CD4-positive, alpha-beta memory T cell (primary cell): ENCODE measurements at places on chromosomes 13 and 19.

DNA sequence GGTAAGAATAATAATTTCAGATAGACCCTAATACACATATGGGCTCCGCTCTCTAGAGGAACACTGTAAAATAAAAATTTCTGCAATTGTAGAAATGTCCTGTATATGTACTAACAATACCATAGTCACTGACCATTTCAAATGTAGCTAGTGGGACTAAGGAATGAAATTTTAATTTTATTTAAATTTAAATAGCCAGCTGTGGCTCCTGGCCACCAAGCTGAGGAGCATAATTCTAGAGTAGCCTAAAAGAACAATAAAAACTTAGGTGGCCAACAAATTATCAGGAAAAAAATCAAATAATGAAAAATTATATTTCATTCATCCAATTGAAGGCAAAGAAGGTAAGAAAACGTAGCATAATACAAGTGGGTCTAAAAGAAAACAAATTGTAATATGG, 240.9 kb upstream of the MIR17HG start:
- DNase-seq = no peak

DNA sequence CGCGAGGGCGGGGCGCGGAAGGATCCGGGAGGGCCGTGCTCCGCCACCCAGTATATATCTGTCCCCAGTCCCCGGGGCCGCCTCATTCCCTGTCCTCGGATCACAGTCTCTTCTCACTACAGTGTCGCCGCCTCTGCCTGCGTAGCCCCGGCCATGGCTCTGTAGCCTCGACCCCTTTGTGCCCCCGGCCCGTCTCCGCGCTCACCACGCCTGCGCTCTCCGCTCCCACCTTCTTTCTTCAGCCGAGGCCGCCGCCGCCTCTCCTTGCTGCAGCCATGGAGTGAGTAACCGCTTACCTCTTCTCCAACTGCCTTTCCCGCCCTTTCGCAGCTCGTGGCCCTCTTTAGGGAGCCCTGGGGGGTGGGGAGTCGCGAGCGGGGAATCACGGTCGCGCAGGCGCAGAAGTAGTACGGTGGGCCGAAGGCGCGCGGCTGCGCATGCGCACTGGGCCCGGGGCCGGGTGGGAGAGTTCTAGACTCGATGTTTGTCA, at the start of the genes ATF5 and NUP62:
Gene ATF5, plus strand, starts transcription at position 85 of the 490 bp plus-strand sequence. CDS start 1,646 bp downstream, outside the sequence.
Gene NUP62, minus strand, starts transcription at position 384 of the 490 bp plus-strand sequence. CDS start 19,697 bp downstream, outside the sequence.
- DNase-seq = peak; percentile 95

GRCh38 chr19:28289295-28290063, 923.5 kb downstream of the UQCRFS1 start:
- DNase-seq = no peak

GRCh38 chr19:53254411-53255341, at the start of gene ZNF677:
ZNF677 (minus strand) TSS chr19:53254873; CDS start chr19:53251550, 3,323 bp downstream.
- DNase-seq = peak; percentile 77

DNA sequence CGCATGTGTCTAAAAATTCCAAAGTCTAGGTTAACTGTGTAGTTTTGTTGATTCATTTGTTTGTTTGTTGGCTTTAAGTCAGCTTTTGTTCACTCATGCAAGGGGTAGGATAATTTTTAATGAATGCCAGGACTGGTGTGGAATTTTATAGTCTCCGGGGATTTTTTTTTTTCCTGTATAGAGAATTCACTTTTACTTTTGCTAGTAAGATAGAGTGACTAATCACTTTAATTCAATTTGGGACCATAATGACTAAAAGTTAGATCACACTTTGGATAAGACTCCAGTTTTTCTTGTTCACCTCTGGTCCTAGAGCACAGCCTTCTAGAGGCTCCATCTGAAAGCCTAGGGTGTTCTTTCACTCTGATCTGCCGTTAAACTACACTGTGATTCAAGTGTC, 1690.0 kb downstream of the PCDH9 start:
- DNase-seq = no peak

GRCh38 chr19:8050274-8051096, 2.1 kb upstream of the CCL25 start:
- peak; percentile 78 for DNase-seq

GRCh38 chr19:56085571-56086275, 35.4 kb downstream of the ZNF787 start:
- no peak for DNase-seq

DNA sequence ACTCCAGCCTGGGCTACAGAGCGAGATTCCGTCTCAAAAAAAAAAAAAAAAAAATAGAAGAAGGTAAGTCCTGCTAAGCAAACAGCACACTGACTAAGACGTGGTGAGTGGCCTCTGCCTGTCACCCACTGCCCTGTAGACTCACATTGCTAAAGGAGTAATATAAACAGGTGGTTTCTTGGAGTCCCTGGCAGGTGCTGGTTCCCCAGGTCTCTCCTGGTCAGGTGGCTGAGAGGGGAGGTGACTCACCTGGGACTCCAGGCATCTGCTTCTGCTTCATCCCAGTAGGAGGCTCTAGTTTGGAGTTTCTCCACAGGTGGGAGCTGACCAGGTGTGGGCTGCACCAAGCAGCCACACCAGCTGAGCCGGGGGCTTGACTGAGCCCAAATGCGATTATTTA, at the start of gene OR10H1:
Gene OR10H1, minus strand, starts transcription at position 359 of the 400 bp plus-strand sequence. CDS start 7,627 bp downstream, outside the sequence.
- DNase-seq = no peak

GRCh38 chr13:86584301-86584700, 785.1 kb upstream of the SLITRK6 start:
- DNase-seq = no peak

- DNase-seq = no peak
These were observed 9.5 kb downstream of the IL17D start for GRCh38 chr13:20713014-20713376.

- DNase-seq = no peak
These were observed at the start of gene SSC5D for GRCh38 chr19:55487924-55488687. SSC5D (plus strand) TSS chr19:55488436; CDS start chr19:55488590, 154 bp downstream.

DNA sequence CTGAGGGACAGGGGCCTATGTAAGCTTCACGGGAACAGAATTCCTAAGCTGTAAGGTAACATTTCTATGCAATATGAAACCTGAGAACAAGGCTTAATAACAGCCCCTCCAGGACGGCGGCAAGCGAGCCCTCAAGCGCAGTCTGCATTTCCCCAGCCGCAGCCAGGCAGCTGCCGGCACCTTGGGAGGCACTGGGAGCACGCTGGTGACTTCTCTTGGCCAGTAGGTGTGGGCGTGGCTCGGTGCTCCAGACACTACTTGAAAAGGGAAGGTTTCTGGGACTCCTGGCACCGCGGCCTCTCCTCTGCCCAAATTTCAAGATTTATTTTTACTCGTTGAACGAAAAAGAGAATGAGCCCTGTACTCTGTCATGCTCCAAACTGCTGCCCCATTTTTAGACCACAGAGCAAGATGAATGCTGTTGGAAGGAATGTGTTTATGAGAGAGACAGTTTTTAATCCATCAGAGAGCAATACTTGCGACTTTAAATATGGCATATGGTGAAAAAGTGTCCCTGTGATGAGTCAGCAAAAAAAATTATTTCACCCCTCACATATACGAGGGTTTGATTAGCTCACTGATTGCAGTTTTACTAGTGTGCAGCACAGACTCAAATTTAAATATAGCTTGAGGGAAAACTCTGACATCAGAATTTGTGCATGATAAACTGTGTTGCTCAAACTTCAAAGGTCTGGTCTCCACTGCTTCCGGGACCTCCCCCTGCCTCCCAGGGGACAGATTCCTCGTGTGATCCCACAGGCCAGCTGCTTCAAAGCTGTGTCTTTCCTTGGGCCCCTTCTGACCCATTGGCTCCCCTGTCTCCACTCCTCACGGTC, 81.2 kb downstream of the COL4A2 start:
- no peak for DNase-seq

GRCh38 chr13:43783820-43784219, 3.0 kb downstream of the ENOX1 start:
- DNase-seq = no peak

DNA sequence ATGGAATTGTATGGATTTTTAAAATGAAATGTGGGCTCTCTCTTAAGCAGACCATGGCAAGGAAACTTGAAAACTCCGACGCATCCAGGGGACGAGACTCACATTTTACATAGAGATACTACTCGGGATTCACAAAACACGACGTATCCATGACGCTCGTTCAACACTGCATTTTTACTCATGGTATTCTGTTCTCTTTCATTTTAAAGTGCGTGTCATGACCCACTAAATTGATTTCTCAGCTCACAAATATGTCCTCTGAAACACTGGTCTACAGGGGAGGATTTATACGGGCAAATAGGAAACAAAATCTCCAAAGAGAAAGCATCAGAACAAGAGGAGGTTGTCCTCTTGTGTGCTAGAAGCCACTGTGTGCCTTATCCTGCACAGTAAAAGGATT, 523.5 kb downstream of the MYO16 start:
- no peak for DNase-seq
